ENCODE measurements at places on chromosomes 4 and X.
A peak's percentile ranks its signal among the peaks of the same experiment; 100 is the strongest.

GRCh38 chrX:1686642-1687041 lies 71.8 kb downstream of the ASMT start:
- DNase-seq: no peak

- DNase-seq: no peak
Observed at GRCh38 chrX:123851079-123851478, 8.8 kb upstream of the XIAP start.

- no peak for DNase-seq
Observed at GRCh38 chr4:181698221-181698620, 545.0 kb upstream of the TENM3 start.

GRCh38 chr4:6751611-6752485 lies 30.7 kb upstream of the KIAA0232 start:
- no peak for DNase-seq

DNA sequence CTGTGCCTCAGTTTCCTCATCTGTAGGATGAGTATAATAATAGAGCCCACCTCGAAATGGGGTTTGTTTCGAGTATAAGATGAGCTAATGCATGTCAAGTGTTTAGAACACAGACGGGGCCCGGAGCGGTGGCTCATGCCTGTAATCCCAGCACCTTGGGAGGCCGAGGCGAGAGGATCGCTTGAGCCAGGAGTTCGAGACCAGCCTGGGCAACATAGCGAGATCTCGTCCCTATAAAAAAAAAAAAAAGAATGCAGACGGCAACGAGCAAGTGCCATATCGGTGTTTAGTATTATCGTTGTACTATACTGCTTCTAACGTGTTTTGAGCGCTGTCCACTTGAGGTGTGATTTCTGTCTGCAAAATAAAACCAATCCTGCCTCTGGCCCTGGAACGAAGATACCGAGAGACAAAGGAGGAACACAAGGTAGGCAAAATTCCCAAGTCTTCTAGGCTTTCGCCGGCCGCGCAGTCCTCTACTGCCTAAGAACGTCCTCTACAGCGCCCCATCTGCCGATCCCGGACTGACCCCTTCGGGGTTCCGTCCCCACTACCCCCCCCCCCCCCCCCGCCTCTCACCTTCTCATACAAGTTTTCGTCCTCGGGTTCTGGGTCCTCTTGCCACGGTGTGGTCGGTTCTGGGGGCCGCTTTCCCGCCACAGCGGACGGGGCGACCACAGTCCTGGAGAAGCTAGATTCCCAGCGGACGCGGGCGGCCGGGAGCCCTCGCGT lies 442 bp downstream of the NDUFB11 start:
- peak; percentile 55 for DNase-seq

- no peak for DNase-seq
Observed at GRCh38 chrX:3815896-3816664, 102.6 kb upstream of the PRKX start.

GRCh38 chr4:14028862-14029261 lies 401.3 kb upstream of the BOD1L1 start:
- DNase-seq: no peak

- peak; percentile 33 for DNase-seq
Observed at GRCh38 chrX:53682885-53683555, 3.5 kb downstream of the HUWE1 start.

- DNase-seq: peak; percentile 45
Observed at GRCh38 chr4:150242820-150243458, 164.7 kb downstream of the DCLK2 start.

DNA sequence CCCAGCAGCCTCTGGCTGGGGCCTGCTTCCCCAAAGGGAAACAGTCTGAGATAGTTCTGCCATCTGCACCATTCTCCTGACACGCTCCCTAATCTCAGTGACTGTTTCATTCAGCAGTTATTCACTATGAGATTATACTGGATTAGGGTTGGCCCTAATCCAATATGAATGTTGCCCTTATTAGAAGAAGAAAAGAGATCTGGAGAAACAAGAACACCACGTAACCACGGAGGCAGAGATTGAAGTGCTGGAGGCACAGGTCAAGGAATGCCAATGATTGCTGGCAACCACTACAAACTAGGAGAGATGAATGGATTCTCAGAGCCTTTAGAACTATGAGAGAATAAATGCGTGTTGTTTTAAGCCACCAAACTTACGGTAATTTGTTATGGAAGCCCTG lies 7.4 kb downstream of the ACOX3 start:
- DNase-seq: no peak

GRCh38 chr4:24980740-24981139 lies 50.0 kb downstream of the LGI2 start:
- DNase-seq: no peak

DNA sequence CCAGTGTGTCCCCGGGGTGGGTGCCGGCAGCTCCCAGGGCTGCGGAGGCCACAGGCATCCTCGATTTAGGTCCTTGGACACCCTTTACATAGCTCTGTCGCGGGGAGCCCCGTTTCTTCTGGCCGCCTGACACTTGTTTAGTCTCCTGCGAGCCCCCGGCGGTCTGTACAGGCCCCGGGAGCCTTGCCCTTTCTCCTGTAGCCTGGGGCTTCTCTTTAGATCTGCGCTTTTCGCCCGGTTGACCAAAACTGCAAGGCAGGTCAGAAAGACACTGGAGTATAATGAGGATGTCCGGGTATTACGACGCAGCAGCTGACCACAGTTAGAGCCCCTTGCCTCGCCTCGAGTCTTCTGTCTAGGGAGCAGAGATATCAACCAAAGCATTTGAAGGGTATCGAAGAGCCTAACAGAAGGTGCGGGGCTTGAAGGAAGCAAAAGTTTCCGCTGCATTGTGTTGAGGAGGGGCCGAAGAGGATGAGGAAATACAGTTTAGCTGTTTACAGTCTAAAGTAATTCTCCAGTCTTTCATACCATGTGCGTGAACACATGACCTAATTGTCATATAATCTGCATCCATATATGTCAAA lies 479 bp downstream of the BRCC3 start:
- peak; percentile 10 for DNase-seq

GRCh38 chrX:41960142-41960541 lies 36.8 kb upstream of the CASK start:
- no peak for DNase-seq

- DNase-seq: no peak
Observed at GRCh38 chr4:41098093-41099048, 116.0 kb downstream of the APBB2 start.
